Bronchus fibroblast of lung (primary cell): ENCODE measurements at places on chromosomes 1 and 21. TPM values are rescaled to one million over a fixed set of nuclear protein-coding genes. Genes with fewer than 3 reads are reported as not detected.

The HPCAL4 gene
- total RNA-seq = not detected in 2 replicates

The TRIM63 gene
- total RNA-seq = not detected in 2 replicates

The NPHS2 gene
- total RNA-seq = not detected in 2 replicates

The TRIM67 gene
- not detected in 2 replicates for total RNA-seq

The RAD54L gene
- 11.6 and 13.4 TPM in 2 replicates for total RNA-seq

The PCAT6 gene
- total RNA-seq = 0.50 and 0.89 TPM in 2 replicates

The KIFAP3 gene
- total RNA-seq = 13.2 and 15.3 TPM in 2 replicates

The KMO gene
- not detected in 2 replicates for total RNA-seq

The RAP1GAP gene
- total RNA-seq = not detected in 2 replicates

The WDR64 gene
- not detected in 2 replicates for total RNA-seq

The SPRR2A gene
- total RNA-seq = not detected in 2 replicates

The SIM2 gene
- total RNA-seq = 2.0 and 2.7 TPM in 2 replicates

The SYPL2 gene
- 0.15 and 0.17 TPM in 2 replicates for total RNA-seq

The RCAN1 gene
- 25.9 and 30.4 TPM in 2 replicates for total RNA-seq

The ZBTB17 gene
- 21.9 and 22.9 TPM in 2 replicates for total RNA-seq
